ENCODE measurements at places on chromosomes 4 and X.

- no peak for DNase-seq
These were observed 45.6 kb upstream of the GRIA3 start for GRCh38 chrX:123138473-123138872.

DNA sequence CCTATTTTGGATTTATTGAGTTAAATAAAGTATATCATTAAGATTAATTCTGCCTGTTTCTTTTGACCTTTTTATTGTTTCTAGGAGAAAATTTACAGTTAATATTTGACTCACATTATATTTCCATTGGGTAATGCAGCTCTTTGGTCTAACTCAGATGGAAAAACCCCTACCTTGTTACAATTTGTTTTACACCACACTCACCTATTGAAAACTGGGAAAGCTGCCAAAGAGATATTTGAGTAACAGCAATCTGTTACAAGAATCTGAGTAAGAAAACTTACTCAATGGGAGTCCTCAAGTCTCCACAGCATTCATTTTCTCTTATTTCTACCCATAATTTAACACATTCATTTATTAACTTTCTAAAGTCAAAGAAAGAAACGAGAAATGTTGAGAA is 108.0 kb upstream of the TLL1 start:
- no peak for DNase-seq

DNA sequence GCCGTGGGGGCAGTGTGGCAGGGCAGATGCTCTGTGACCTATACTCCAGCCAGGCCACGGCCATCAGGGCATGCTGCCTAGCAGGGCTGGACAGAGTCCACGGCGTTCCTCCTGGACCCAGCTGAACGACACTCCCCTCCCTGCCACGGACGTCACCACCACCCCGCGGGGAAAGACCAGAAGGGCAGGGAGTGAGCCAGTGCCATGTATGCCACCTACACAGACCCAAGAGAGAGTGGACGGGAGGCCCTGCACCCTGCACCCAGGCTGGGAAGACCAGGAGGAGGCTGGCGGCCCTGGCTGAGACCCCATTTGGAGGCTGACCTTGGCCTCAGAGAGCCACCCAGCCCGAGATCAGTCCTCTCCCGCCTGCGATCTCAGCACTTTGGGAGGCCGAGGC is 101.9 kb downstream of the FAM53A start:
- DNase-seq: no peak

- no peak for DNase-seq
These were observed 2.5 kb downstream of the VBP1 start for GRCh38 chrX:155218777-155219176.

GRCh38 chr4:89899152-89899551 is 4.5 kb downstream of the MMRN1 start:
- no peak for DNase-seq

DNA sequence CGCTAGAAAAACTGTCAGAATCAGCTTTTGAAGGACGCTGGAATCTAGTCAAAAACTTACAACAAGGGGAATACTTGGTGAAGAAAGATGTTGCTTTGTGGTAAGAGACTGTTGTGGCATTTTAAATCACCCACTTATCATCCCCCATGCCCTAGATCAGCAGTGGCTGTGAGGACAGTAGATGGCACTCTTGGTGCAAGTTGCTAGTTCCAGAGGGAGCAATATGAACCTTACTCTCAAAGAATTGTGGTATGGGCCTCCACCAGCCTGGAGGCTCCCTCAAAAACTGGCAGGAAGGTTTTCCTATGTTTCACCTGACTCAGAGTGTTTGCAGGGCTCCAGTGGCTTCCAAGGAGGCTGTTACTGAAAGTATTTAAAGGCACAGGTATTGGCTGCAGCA is 37.7 kb upstream of the SLC16A2 start:
- DNase-seq: no peak

All from dorsolateral prefrontal cortex (tissue), 122 donors.